ENCODE measurements at places on chromosomes 3 and 15. TPM values are rescaled to one million over a fixed set of nuclear protein-coding genes. Genes with fewer than 3 reads are reported as not detected.

- H3K27ac ChIP-seq = no peak overlapping the region
- no peak overlapping the region for H3K4me3 ChIP-seq
- DNase-seq = no peak
These were observed 3.6 kb downstream of the ZBTB38 start for GRCh38 chr3:141371882-141372281.

DNA sequence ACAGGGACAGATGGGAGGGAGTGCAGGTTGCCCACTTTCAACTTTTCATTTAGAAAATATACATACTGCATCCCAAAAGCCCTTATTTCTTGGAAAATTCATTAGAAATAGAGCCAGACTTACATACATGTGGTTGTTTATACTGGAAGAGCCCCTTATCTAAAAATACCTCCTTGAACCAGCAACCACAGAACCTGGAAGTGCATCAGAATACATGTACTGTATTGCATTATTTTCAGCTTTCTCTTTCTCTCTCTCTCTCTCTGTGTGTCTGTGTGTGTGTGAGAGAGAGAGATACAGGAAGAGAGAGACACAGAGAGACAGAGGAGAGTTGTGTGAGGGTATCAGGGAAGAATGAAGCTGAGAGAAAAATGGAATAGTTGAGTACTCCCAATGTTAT is 29.5 kb upstream of the LSAMP start:
- no peak for DNase-seq
- no peaks in the 10 kb centered on the region for H3K36me3 ChIP-seq
- H3K27me3 ChIP-seq = no peaks in the 10 kb centered on the region
- H3K4me3 ChIP-seq = no peak overlapping the region

TCF12 gene
- 462 TPM for total RNA-seq

ACTR8 gene
- 25.5 TPM for total RNA-seq
